RPMI8226 (cell line): ENCODE measurements at places on chromosomes 11 and 22.

GRCh38 chr22:21445437-21446127 lies 21.6 kb upstream of the TMEM191C start:
- DNase-seq = no peak

- DNase-seq = no peak
Observed at GRCh38 chr11:116348226-116348625, 424.6 kb downstream of the BUD13 start.

GRCh38 chr11:120400564-120401364 lies 64.6 kb downstream of the ARHGEF12 start:
- no peak for DNase-seq

DNA sequence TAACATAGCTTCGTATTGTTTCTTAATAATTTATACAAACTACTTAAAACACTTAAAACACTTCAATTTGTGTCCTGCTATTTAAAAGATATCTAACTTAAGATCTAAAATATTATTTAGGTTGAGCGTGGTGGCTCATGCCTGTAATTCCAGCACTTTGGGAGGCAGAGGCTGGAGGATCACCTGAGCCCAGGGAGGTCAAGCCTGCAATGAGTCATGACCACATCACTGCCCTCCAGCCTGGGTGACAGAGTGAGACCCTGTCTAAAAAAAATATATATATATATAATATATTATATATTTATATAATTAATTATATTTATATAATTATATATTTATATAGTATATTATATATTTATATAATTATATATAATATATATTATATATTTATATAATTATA lies 4.2 kb upstream of the CTR9 start:
- DNase-seq = no peak

GRCh38 chr22:42064629-42065028 lies 6.0 kb downstream of the NAGA start:
- no peak for DNase-seq

DNA sequence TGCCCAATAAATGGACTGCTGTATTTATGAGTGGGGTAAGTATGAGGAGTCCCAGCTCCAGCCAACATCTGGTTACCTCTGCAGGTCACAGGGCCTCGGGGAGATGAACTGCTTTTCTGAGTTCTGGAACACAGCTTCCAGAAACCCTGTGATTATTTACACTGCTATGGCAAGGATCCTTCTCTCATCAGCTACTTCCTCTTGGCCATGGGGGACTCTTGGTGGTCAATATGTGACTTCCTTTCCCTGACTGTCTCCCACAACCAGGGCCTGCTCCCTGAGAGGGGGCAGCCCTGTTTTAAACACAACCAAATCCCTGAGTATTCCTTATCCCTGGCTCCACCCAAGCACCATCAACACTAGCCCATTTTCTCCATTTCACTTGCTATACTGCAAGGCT lies 10.0 kb downstream of the RHOG start:
- no peak for DNase-seq

GRCh38 chr11:118010738-118011461 lies 24.7 kb downstream of the IL10RA start:
- DNase-seq = peak; percentile 98

DNA sequence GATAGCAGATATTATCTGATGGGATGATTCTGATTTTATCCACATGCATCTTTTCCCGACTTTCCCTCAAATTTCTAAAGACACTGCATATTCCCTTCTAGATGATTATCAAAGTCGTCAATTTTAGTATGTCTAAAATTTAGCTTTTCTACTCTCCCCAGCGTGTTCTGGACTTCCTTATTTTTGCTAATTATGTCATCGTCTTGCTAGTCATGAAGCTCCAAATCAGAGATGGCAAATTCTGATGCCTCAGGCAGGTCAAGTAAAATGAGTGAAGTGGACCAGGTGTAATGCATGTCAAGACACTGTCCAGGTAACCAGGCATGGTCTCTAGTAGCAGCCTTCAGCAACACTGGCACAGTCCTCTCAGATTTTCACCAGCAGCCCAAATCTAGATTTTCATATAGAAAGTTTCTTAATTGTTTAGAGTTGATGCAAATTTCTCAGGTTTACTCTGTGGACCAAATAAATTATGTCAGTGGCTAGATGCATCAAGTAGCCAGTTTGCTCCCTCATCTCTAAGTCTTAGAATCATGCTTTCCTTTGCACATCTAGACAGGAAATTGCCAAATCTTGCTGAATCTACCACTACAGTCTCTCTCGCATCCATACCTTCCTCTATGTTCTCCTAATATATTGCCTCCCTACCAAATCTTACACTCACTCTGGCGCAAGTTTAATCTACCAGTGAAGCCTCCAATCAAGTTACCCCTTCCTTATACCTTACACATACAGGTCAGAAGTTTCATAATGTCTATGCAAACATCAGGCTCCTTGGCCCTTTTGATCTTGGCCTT lies 10.6 kb downstream of the HSD17B12 start:
- DNase-seq = no peak

GRCh38 chr11:110720431-110721275 lies 8.4 kb upstream of the ARHGAP20 start:
- no peak for DNase-seq

GRCh38 chr11:68043349-68044144 lies 4.7 kb downstream of the TCIRG1 start:
- no peak for DNase-seq

- no peak for DNase-seq
Observed at GRCh38 chr22:20319041-20319744, 667 bp downstream of the DGCR6L start.

DNA sequence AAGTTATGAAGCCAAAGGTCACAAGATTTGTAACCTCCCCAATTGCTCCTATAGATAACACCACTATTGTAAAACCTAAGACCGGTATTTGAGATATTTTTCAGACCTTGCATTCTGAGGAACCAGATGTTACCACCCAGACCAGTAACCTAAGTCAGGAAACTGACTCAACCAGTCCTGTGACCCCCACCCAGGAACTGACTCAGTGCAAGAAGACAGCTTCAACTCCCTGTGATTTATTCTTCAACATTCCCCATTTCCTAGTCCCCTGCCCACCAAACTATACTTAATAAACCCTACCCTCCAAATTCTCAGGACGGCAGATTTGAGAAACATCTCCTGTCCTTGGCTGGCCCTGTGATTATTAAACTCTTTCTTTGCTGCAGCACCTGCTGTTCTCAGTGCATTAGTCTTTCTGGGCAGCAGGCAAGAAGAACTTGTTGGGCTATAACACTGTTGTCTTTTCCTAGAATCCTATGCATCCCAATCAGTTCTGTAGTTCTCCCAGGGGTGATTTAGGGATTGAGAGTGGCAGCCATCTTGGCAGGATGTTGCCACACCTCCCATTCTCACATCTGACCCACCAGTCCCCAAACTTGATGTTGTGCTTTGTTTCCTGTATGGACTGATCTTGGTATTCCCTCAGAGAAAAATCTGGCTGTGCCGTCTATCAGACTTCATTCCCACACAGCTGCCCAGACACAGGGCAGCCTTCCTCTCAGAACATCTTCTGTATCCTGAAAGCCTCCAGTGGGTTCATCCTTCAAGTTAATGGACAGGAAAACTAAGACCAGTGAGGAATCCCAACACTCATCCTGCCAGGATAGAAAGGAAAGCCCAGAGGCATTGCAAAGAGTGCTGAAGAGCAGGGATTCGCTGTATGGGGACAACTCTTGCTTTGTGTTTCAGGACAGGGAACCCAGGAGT lies 104.0 kb downstream of the PDE2A start:
- no peak for DNase-seq
